Caco-2 (cell line): ENCODE measurements at places on chromosomes 13 and 19. TPM values are rescaled to one million over a fixed set of nuclear protein-coding genes. Genes with fewer than 3 reads are reported as not detected.
A peak's percentile ranks its signal among the peaks of the same experiment; 100 is the strongest.

Gene VAV1
- total RNA-seq, result not detected in 2 replicates

Gene C19orf85
- not detected in 2 replicates for total RNA-seq

Gene ZNF181
- total RNA-seq, result 5.4 and 6.2 TPM in 2 replicates

DNA sequence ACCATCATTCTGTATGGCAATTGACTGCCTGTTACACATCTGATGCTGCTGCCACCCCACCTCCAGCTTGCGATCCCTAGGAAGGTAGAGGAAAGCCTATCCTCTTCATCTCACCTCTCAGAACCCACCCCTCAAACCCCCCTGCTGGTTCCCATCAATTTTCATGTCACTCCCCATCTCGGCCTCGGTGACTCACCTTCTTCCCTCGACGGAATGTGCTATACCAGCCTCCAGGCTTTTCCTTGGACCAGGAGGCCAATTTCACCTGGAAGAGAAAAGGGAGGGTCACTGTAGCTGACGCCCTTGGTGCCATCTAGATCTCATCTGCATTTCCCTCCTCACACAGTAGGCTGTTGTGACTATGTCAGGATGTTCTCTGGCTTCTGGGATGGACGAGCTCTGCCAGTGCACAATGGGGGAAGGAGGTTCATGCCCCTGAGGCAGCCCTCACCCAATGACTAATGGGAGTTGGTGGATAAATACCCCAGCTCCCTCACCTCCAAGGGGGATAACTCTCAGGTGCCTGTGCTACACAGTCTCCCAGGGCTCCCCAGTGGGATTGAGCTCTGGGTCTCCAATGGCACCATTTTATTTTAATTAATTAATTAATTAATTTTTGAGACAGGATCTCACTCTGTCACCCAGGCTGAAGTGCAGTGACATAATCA lies 26.4 kb upstream of the OLFM2 start:
- no peak for DNase-seq

- no peak for DNase-seq
These were observed 757.3 kb downstream of the EFNB2 start for GRCh38 chr13:105778196-105778595.

GRCh38 chr13:95553581-95554385 lies 1.3 kb downstream of the CLDN10 start:
- no peak for DNase-seq

DNA sequence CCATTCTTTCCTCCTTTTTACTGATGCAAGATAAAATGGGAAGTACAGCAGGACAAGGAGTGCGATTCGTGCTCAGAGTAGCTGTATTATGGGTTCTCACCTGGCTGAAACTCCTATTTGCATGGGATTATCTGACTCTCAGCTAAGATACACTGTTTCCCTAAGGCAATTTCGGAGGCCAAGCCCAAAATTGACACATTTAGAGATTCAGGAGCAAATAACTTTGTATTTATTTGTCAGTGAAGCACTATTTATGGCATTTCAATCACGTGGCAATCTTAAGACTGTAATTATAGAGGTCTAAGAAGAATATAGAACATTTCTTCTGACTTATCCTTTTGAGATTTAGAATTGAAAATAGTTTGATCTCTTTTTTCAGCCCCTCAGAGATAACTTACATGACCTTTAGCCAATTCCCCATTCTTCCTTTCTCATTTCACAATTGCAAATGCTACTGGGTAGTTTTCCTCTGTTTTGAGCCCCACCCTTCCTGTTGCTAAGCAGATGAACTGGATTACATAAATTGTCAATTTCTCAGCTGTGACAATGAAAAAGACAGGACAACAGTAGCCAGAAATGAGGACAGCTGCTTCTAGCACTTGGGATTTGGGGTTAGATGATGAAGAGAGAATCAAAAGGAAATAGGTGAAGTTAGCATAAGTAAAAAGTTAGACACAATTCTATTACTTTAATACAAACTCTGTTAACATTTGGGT lies 122.7 kb upstream of the FRY start:
- DNase-seq, result peak; percentile 27

- no peak for DNase-seq
These were observed 313.5 kb downstream of the FOXO1 start for GRCh38 chr13:40352802-40353562.
